ENCODE measurements at places on chromosomes 11 and 22.
A peak's percentile ranks its signal among the peaks of the same experiment; 100 is the strongest.

DNA sequence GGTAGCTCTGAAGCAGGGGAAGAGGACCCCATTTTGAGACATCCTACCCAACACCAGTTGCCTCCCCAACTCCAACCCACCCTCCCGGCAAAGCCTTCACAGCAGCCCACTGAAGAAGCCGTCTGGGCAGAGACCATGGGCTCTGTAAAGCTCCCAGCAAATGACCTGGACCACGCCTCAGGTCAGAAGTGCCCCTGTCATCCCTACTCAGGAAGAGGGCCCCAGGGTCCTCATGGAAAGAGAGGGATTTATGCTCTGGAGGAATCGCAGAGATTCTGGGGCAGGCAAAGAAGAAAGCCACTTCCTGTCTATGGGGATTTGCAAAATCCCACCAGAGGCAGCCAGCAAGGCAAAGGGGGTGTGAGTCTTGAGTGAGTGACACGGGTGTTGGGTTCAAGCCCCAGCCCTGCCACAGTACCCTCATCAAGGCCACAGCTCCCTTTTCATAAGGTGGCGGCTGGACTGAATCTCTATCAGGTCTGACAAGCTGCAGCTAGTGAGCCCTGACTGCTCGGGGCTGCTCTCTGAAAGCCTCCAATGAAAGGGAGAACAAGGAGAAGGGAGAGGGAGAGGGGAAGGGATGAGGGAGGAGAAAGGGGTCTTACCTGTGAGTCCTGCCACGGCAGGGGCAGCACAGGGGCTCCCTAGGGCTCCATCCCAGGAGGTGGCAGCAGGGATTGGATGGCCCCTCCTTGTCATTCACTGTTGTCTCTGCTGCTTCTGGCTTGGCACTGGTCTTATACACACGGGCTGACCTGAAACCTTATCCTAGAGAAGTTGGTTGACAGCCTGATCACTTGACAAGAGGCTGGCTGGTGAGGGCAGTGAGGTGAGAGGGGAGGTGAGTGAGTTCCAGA, at the start of gene UCP3:
Gene UCP3, minus strand, starts transcription at position 713 of the 857 bp plus-strand sequence. CDS start 2,043 bp downstream, outside the sequence.
- no peak for DNase-seq

DNA sequence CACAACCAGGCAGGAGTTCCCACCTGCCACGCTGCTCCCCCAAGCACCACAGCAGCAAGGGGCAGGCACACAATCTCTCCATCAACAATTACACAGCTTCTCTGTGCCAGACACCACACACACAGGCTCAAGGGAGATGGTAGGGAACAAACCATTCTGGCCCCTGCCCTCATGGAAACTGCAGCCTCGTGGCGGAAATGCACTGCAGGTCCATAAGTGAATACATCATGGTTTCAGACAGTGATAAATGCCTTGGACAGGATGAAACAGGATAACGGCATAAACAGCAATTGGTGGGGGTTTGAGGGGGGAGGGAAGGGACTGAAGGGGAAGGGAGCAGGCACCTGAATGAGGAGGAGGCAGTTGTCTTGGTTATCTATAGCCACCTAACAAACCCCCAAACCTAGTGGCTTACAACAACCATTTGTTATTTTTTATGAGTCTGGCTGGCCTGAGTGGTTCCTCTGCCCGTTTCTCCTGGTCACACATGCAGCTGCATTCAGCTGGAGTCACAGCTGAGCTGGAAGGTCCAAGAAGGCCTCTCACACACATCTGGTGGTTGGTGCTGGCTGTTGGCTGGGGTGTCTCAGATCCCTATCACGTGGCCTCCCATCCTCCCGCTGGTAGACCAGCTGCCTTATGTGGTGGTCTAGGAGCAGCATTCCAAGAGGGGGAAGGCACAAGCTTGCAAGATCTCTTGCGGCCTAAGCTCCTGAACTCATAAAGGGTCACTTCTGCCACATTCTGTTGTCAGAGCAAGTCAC, 15.0 kb upstream of the YWHAH start:
- no peak for DNase-seq

- DNase-seq: no peak
Observed at GRCh38 chr11:85105868-85106267, 521.3 kb downstream of the DLG2 start.

GRCh38 chr22:18984564-18984963, 48.5 kb upstream of the PRODH start:
- no peak for DNase-seq

GRCh38 chr22:35620624-35621251, 3.6 kb upstream of the MB start:
- DNase-seq: no peak

DNA sequence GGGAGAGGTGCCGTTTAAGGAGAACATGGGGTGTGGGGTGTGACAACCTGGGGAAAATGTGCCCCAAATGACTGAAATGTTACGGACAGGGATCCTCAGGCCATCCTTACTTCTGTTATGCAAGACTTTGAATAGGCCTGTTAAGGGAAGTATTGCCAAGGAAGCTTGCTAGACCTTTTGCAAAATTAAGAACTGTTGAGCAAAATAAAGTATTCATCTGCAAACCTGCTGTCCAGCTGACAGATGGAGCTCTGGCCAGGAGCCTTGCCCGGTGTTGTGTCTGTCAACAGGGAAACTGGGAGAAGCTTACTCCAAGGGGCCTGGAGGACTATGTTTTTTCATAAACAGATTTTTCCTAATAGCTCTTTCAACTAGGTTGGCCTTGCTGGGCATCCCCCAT, 48.0 kb downstream of the FAT3 start:
- no peak for DNase-seq

GRCh38 chr11:98568013-98568412, 452.7 kb upstream of the CNTN5 start:
- no peak for DNase-seq

DNA sequence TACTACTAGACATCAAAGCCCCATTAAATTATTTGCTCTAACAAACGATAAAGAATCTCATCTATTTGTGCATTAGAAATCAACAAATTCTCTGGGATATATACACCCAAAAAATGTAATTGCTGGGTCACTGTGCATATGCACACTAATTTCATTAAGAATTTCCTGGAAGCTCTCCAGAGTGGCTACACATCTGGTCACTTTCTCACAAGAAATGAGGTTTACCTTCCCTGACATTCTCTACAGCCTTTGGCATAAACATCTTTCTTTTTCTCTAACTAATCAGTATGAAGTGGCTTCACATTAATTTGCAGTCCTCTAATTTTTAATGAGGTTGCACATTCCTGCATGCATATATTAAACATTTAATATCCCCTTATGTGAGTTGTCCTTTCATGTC, 150.8 kb upstream of the ANO5 start:
- no peak for DNase-seq

DNA sequence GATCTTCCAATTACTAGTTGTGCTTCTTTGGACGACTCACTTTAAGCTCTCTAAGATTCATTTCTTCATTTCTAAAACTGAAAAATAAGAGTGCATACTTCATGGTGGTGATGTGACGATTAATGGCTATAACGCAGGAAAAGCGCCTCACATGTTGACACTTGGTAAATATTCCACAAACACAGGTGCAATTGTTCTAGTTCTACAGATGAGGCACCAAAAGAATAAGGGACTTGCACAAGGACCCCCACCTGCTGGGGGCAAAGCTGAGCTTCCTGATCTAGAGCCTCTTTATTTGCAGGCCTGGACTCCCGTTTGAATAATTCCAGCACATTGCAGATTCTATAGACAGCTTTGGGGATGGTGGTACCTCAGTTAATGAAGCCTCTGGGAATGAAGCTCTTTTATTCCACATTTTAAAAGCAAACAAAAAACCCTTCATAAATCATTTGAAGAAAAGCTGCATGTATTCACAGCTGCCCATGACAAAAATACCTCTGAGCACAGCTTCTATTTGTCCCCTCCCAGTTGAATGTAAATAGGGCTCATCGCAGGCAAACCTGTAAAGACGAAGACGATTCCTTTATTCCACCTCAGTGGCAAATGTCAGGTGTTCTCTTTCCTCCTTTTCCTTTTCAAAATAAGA, 14.9 kb upstream of the CADM1 start:
- no peak for DNase-seq

GRCh38 chr11:102530558-102530957, at the start of gene MMP7:
Gene MMP7 (minus strand): TSS chr11:102530747. CDS start chr11:102530700, 47 bp downstream.
- no peak for DNase-seq

DNA sequence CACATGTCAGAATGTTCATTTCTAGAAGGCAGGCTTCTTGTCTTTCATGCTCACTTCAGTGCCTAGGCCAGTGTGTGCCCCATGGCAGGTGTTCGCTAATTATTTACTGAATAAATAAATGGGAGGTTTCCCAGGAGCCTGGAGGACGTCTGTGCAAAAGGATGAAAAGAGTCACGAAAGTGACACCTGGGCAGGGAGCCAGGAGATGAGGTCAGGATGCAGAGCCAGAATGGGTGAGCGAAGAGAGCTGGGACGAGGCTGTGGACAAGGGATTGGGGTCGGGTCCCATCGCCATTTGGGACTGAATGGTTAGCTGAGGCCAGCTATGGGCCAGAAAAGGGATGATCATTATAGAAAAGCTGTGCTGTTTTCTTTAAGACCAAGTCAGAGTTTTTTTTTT, 560.4 kb downstream of the TBC1D22A start:
- no peak for DNase-seq

DNA sequence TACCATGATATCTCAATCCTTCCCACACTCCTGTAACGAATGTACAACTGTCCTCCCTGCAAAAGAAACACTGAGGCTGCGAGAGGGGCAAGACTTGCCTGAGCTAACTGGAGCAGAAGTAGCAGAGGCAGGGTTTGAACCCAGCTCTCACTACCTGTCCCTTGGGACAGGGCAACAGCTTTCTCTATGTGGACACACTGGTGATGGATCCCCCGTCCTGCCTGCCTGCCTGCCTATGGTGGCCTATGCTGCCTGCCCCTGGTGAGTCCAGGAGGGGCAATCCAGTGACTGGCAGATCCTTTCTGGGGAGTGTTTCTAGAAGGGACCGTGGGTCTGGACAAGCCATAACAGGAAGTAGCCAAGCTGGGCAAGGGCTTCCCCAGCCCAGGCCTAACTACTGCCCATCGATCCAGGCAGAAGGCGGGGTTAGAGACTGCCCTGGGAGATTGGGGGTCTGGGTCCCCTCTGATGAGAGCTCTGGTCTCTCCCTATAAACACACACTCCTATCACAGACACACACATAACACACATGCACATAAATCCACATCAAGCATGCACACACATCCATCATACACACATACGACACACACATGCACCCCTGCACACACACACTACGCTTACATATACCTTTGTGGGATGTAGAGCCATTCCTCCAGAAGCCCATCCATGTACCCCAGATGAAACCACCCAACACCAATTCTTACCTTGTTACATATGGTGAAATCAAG, 1.1 kb upstream of the EMID1 start:
- no peak for DNase-seq

GRCh38 chr22:33112580-33112979, 54.4 kb upstream of the SYN3 start:
- DNase-seq: no peak

DNA sequence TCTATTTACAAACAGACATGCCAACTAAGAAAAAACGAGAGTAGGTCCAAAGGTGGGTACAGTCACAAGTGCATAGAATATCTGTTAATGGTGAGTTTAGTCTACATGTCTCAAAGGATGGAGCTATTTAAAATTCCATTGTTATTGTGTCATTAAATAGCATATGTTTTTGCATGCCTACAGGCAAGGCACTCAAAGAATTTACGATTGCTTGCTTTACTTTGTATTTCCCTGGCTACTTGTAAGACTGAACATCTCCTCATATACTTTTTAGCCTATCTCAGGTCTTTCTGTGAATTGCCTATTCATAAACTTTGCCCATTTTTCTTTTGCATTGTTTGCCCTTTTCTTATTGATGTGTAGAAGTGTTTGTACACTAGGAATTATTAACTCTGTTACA, 39.7 kb downstream of the DEUP1 start:
- DNase-seq: no peak

DNA sequence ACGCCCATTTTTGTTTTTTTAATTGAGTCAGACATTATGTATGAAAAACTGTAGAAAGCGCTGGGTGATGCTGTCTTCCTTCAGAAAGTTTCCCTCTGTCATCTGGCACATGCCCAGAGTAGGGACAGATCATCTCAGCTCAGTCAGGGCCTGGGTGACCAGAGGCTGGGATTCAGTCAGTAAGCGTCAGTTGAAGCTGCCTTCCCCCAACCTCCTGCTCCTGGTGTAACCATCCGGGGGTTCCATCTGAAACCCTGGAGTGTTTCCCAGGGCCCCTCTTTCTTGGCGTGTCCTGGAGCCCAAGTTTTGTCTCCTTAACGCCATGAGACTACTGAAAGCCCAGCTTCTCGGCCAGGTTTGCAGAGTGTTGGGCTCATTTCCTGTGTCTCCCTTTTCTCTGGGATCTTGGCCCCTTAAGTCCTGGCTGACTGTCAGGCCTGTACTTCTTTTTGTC, 10.7 kb downstream of the PPFIA1 start:
- no peak for DNase-seq

- DNase-seq: no peak
Observed at GRCh38 chr11:3124821-3125220, 40.3 kb downstream of the OSBPL5 start.

GRCh38 chr11:128483211-128483788, 104.1 kb downstream of the ETS1 start:
- DNase-seq: no peak

- no peak for DNase-seq
Observed at GRCh38 chr22:27912101-27912500, 7.0 kb downstream of the PITPNB start.

- DNase-seq: no peak
Observed at GRCh38 chr11:70914496-70914895, 337.9 kb downstream of the SHANK2 start.

DNA sequence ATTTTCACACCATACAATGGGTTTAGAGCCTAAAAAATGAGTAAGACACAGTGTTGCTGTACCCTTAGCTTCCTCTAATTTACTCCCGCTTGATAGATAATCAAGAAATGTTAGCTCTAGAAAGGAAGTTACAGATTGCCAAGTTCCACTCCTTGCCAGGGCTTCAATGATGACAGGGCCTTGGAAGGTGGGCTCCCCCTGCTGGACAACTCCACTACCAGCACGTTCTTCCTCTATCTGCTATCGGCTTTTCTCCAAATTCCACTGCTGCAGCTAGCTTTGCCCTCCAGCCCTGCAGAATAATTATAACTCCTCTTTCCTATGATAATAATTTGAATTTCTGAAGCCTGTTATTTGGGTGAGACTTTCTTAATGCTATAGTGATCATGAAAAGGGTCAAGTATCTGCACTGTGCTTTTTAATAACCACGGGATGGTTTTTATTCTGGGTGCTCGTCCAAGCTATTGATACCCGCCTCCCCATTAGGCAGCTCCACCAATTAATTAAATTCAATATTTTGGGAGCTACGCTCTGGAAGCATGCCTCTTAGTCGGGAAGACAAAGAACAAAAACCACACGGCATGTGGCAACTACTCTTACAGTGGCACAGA, 9.0 kb downstream of the SYN3 start:
- DNase-seq: peak; percentile 28

DNA sequence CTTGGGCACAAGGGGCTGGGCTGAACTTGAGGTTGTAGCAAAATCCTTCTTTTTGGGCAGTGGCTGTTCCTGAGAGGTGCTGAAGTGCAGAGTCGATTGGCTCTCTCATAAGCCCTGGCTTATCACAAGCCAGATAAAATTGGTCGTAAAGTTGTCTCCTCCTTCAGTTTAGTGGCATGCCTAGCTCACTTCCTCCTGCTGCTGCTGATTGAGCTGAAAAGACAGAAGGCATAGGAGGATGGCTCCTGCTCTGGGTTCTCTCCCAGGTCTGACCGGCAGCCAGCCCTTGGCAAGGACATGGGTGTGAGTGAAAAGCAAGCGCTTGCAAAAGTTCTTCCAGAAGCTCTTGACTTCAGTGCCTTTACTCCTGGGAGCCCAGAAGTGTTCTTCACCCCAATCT, 83.9 kb downstream of the LDLRAD3 start:
- no peak for DNase-seq

Data from stimulated activated CD4-positive, alpha-beta T cell treated with anti-CD3 and anti-CD28 coated beads, TNF-alpha, amount 100 ng/mL, for 1 hour (primary cell).